ENCODE measurements at places on chromosomes 5 and 9.

DNA sequence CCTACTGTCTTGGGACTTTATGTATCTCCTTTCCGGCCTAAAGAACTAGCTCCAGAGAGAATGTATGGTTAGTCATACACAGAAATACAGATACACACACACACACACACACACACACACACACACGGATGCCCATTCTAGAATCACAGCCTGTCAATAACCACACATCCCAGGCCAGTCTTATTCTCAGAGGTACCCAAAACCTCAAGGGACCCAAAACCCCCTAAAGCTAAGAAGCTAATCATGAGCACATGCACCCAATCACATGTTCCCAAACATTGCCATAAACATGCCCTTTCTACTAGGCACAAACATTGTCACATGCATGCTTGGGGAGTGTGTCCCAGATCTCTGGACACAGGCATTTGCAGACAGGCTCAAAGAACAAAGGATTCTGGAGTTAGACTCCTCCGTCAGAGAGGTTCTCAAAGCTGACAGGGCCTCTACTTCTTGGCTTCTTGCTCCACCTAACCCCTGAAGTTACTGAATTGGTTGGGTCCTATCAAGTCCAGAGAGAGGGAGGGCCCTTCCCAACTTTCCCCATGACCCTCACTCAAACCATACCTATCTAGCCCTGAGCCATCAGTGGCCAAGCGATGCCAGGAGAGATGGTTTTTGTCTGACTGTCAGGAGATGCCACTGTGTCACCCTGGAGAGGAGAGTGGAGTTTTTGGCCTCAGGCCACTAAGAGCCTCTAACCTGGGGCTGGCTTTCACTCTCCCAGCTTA, 78.7 kb downstream of the NRG2 start:
- no peak for DNase-seq

DNA sequence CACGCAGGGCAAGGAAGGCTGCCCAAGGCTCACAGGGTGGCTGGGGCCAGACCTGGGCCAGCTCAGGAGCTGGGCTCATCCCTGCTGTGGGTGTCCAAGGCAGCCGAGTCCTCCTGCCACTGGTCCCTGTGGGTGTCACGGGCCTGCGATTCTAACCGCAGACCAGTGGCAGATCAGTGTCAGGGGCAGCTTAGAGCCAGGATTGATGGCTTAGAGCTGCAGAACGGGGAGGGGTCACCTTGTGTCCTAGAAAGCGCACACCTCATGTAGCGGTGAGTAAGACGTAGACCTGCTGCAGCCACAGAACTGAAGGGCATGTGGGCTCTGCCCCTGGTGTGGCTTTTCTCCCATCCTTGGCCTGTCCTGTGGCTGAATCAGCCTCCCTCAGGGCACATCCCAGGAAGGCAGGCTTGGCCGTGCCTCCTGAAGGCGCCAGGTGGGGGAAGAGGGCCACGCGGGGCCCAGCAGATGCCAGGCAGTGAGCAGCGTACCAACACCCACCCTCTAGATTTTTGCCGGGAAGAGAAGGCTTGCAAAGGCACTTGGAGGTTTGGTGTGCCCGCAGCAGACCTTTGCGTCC, 78.3 kb upstream of the FCN2 start:
- no peak for DNase-seq

DNA sequence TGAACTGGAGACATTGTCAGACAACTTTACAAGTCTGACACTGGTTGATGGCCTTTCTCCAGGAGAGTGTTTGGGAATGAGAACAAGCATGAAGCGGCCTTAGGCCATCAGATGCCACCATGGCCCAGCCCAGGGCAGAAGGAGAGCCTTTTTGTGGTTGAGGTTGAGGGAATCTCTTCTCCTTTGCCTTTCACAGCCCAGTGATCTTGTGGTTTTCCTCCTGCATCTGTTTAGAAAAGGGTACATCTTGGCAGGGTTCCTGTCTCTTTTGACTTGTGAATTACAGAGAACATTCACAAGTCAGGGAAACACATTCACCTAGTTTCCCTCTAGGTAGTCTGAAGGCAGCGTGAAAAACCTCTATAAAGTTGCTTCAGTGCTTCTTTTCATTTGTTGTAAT, 27.5 kb downstream of the DMRT2 start:
- no peak for DNase-seq

GRCh38 chr5:73450672-73451223, 2.2 kb upstream of the FOXD1 start:
- no peak for DNase-seq

DNA sequence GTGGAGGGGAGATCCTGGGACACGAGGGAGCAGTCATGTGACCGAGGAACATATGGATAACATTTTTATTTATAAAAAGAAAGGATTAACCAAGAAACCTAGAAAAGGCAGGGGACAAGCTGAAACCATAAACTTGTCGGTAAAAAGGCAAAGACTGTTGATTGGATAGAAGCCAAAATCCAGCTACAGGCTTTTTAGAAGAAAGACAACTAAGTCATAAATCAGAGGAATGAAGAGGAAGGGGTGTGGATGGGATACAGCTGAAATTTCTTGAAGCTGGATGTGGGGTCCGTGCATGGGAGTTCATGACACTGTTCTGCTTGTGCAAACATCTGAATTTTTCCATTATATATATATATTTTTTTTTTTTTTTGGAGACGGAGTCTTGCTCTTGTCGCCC, 110.7 kb upstream of the PHYKPL start:
- no peak for DNase-seq

DNA sequence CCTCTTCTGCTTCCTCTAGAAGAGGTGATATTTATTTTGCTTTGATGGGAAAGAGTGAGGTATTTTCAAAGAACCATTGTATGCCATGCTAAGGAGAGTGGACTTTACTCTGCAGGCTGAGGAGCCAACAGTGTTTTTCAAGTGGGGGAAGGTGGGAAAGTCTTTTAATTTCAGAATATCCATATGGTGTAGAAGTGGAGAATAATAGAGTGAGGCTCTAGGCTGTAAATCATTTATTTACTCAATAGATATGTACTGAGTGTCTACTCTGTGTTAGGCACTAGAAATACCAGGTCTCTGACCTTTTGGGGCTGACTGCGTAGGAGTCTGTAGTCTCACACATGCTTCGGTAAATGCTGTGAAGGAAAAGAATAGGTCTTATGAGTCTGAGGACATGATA, 30.7 kb upstream of the TENT2 start:
- DNase-seq, result no peak

GRCh38 chr5:176846335-176847140, 36.2 kb downstream of the UNC5A start:
- DNase-seq, result no peak

- no peak for DNase-seq
Observed at GRCh38 chr9:96192710-96193109, 109.3 kb downstream of the HSD17B3 start.

GRCh38 chr9:603126-603525, 238.4 kb upstream of the DMRT1 start:
- DNase-seq, result no peak

DNA sequence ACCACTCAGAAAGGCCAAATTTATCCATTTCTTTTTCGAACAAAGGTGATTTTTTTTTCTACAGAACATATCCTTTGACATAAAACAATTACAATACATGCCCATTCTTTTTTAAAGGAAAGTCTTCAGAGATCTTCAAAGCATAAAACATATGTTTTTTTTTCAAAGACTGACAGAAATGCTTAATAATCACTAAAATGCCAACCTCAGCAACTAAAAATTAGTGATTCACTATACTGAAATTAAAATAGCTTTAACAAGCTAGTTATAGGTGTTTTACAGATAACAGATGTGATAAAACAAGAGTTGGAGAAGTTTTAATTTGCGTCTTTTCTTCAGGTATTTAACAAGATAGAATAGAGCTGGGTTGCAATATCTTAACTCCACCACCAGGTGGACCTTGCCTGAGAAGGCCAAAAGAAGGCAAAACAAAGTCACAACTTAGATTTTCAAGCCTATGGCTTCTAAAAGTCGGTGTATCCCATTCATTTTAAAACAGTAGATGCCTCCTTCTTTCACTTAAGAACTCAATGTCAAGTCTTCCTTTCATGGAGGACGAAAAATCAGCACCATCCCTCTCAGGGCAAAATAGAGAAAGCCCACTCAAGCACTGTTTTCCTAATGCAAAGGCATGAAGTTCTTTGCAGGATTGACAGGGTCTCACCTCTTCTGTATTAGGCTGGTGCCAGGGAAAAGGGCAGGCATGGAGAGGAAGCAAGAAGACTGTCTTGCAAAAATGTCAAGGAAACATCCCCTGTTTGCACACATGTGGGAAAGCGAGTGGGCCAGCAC, 31.1 kb upstream of the CPLX2 start:
- DNase-seq, result no peak

DNA sequence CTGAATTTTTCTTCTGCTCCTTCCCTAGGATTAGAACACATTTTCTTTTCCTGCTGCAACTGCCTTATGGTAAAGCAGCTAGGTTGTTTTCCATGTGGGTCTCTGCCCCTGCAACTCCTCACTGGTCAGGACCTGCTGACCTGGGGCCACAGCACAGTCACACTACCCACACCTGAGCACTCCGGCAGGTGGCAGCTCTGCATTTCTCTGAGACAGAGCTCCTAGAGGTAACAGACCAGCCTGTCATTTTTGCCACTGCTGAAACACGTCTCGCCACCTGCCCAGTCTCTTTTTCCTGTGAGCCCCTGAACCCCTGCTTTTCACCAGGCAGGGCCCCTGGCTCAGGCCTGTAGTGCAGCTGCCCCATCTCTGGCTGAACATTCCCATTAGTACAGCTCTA, 609.6 kb downstream of the HINT1 start:
- no peak for DNase-seq

DNA sequence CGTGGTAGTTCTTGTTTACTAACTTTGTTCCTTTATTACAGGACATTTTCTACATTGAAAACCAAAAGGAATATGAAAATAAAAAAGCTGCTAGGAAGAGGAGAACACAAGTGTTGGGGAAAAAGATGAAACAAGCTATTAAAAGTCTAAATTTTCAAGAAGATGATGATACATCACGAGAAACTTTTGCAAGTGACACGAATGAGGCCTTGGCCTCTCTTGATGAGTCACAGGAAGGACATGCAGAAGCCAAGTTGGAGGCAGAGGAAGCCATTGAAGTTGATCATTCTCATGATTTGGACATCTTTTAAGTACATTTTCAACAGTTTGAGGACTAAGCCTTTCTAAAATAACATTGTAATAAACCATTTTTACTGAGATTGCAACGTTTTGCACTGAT, 23.8 kb downstream of the PHAX start:
- DNase-seq, result no peak

GRCh38 chr5:123527190-123527589, 15.2 kb downstream of the CSNK1G3 start:
- no peak for DNase-seq

DNA sequence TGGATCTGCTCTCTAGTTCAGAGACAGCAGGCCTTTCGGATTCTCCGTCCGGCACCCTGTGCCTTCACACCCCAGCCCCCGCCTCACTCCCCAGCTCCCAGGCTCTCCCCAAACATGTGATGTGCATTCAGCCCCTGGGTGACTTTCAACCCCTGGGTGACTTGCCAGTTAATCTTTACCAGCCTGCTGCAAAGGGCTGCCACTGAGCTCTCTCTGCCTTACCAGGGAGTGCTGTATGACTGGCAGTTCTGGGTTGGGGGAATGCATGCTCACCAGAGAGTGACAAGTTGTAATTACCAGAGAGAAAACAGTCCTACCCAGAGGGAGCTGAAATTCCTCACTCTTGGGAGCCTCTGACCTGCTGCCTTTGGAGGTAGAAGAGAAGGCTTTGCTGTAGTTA, 4.9 kb upstream of the ADRA1B start:
- DNase-seq, result no peak

DNA sequence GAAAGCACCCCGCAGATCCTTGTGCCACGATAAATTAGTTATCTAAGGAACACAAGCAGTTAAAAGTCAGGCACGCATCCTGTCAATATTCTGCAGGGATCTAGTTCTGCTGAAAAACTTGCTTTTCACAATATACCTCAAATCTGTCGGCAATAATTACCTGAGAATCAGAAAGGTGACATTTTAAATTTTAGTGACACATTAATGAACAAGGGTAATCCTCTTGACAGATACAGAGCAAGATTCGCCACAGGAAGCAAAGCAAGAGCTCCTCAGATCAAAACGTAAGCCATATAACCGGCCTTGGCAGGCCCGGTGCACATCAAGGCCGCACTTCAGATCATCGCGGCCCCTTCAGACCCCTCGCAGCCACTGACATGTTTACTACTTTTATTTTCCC, 185.7 kb downstream of the ATPSCKMT start:
- no peak for DNase-seq

DNA sequence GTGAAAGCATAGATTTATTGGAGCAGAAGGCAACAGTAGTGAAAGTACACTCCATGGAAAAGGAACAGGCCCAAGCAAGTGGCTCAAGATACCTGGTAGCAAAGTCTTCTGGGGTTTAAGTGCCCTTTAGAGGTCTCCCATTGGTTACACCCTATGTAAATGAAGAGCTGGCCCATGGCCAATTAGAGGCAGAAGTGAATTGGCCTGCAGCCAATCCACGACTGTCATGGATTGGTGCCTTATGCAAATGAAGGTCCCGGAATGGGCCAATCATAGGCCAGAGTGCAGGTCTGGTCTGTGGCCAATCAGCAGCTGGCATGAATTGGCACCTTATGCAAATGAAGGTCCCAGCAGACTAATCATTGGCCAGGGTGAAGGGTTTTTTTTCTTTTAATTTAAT, 64.2 kb upstream of the PCSK5 start:
- no peak for DNase-seq

GRCh38 chr5:145543968-145544367, 291.2 kb downstream of the PRELID2 start:
- no peak for DNase-seq

- DNase-seq, result no peak
Observed at GRCh38 chr9:406886-407654, 192.4 kb downstream of the DOCK8 start.

DNA sequence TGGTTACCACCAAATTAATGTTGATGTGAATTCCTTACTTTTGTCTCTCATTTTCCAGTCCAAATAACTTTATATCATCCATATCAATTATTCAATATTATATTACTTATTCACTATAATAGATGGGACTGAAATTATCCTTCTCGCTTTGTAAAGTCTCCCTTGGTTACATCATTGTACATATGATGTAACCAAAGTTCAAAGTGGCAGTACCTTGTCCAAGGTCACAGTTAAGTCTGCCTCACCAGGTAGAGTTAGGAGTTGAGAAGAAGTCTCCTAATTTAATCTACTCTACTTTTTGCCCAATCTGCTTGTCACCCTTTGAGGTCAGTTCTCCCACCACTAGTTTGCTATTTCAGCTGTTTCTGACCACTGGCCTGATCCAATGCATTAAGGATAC, 83.7 kb upstream of the CLINT1 start:
- DNase-seq, result no peak

DNA sequence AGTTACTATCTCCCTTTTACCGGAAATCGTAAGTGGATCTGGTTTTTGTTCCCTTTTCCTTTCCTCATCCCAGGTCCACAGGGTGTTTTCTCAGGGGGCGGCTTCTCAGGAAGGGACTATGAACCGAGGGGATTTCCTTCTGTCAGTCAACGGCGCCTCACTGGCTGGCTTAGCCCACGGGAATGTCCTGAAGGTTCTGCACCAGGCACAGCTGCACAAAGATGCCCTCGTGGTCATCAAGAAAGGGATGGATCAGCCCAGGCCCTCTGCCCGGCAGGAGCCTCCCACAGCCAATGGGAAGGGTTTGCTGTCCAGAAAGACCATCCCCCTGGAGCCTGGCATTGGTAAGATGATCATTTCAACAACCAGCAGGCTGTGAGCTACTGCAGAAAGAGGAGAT, 75.8 kb downstream of the GOLPH3 start:
- DNase-seq, result no peak

Data from activated T-cell treated with anti-CD3 and anti-CD28 coated beads, Interleukin-2, amount 50 U/mL, for 4 hours (primary cell).